ENCODE measurements at places on chromosomes 2 and 18. TPM values are rescaled to one million over a fixed set of nuclear protein-coding genes. Genes with fewer than 3 reads are reported as not detected.

The MC5R gene
- total RNA-seq, result not detected

The GALR1 gene
- total RNA-seq, result 0.28 TPM

The ACMSD gene
- not detected for total RNA-seq

The ALPG gene
- total RNA-seq, result not detected

GRCh38 chr2:233413559-233414272, 59.4 kb downstream of the DGKD start:
- no peaks in the 10 kb centered on the region for H3K36me3 ChIP-seq
- peak overlapping the region; percentile 26 for H3K4me3 ChIP-seq
- H3K4me1 ChIP-seq, result peaks cover 36% of the 10 kb centered on the region
- DNase-seq, result peak; percentile 59

DNA sequence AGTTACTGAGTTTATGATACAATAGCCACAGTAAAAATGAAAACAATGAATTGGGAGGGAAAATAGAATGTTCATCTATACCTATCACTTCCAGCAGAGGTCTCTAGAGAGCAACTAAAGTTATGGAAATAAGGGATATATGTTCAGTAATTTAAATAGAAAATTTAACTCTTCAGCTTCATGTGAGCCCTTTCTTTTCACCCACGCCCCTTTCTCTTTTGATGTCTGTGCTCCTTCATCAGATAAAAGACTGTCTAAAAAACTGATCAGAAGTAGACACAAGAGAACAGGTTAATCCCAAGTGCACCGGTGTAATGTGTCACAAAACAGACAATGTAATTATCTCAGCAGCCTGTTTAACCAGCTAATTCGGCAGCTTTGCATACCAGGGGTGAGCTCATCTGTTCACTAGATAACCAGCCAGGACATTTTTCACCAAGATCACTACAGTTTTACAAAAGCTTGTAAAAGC, 238.5 kb upstream of the ERBB4 start:
- DNase-seq, result no peak
- H3K4me1 ChIP-seq, result no peaks in the 10 kb centered on the region
- H3K36me3 ChIP-seq, result no peaks in the 10 kb centered on the region
- H3K27ac ChIP-seq, result no peak overlapping the region
- no peak overlapping the region for H3K4me3 ChIP-seq

DNA sequence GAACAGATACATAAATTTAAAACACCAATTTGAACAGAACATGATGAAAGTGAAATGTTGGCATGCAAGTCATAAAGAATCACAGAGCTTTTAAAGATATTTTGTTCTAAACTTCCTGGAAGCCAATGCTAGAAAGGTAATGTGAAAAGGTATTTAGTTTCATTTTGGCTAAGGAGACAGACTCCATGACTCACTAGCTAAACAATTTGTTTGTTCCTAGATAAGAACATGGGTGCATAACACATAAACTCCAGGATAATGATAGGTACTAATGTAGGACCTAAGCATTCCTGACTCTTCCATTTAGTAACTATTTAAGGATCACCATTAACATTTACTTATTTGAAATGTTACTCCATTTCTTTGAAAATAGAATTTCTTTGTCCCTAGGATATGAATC, 292.5 kb upstream of the CNTNAP5 start:
- no peak for DNase-seq
- no peaks in the 10 kb centered on the region for H3K27me3 ChIP-seq
- no peak overlapping the region for H3K27ac ChIP-seq
- H3K4me1 ChIP-seq, result no peaks in the 10 kb centered on the region
- no peak overlapping the region for H3K4me3 ChIP-seq

GRCh38 chr18:8468191-8468590, 141.0 kb upstream of the RAB12 start:
- no peaks in the 10 kb centered on the region for H3K27me3 ChIP-seq
- no peak for DNase-seq
- H3K4me3 ChIP-seq, result no peak overlapping the region
- no peaks in the 10 kb centered on the region for H3K36me3 ChIP-seq
- H3K27ac ChIP-seq, result no peak overlapping the region

DNA sequence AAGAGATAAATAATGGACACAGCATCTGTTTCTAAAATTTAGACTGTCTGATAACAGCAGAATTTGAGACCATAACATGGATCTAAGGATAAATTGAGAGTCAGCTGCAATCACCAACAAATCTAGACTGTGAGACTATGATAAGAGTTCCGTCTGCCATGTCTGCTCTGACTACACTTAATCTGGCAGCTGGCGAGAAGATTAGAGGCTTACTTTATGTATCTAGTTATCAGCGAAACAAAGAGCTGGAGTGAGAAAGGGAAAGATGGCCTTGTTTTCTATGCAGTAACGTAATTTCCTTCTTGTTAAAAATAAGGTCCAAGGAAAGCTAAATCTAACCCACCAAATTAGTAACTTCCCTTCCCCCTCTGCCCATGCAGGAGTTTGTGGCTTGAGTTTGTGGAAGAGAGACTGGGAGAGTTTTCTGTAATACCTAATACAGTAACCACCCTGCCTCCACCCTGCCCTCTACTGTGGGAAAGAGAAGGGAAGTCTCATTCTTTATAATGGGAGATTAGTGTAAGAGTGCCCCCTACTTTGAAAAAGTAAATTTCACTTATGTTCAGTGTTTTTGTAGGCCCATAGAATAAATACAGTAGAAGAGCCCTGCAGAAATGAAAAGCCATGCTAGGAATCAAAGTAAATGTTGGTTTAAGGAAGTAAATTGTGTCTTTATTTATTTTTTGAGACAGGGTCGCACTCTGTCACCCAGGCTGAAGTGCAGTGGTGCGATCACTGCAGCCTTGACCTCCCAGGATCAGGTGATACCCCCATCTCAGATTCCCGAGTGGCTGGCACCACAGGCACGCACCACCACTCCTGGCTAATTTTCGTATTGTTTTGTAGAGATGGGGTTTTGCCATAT, 27.5 kb downstream of the EML4 start:
- H3K36me3 ChIP-seq, result no peaks in the 10 kb centered on the region
- H3K27me3 ChIP-seq, result no peaks in the 10 kb centered on the region
- H3K4me3 ChIP-seq, result no peak overlapping the region
- no peak for DNase-seq

- H3K4me1 ChIP-seq, result peaks cover 16% of the 10 kb centered on the region
- no peaks in the 10 kb centered on the region for H3K27me3 ChIP-seq
- no peak for DNase-seq
- no peak overlapping the region for H3K4me3 ChIP-seq
Measured at GRCh38 chr2:102788885-102789260, 27.0 kb downstream of the TMEM182 start.

DNA sequence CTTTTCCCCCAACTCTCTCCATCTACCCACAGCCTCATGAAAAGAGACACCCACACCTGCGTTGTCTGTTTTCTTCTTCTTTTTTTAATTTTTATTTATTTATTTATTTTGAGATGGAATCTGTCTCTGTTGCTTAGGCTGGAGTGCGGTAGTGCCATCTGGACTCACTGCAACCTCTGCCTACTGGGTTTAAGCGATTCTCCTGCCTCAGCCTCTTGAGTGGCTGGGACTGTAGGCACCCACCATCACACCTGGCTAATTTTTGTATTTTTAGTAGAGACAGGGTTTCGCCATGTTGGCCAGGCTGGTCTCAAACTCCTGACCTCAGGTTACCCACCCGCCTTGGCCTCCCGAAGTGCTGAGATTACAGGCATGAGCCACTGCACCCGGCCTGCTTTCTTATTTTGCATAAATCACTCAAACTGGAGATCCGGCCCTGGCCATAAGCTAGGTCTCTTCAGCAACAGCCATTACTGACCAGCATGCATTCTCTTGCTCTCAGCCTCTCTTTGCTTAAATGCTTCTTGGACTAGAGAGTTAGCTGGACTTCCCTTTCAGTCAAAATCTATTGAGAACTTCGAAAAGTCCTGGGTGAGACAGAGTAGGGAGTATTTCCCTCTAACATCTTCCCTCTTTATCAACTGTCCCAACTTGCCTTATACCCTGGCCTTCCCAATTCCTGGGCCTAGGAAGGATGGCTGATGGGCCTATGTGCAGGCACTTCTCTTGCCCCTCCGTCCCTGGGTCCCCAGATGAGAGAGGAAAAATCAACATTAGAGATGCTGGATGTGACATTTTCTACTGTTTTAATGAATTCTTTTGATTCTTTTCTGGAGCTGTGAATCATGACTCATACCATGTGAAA, 27.3 kb downstream of the MYCN start:
- no peaks in the 10 kb centered on the region for H3K36me3 ChIP-seq
- H3K4me1 ChIP-seq, result no peaks in the 10 kb centered on the region
- DNase-seq, result no peak
- H3K27me3 ChIP-seq, result no peaks in the 10 kb centered on the region
- H3K4me3 ChIP-seq, result no peak overlapping the region

DNA sequence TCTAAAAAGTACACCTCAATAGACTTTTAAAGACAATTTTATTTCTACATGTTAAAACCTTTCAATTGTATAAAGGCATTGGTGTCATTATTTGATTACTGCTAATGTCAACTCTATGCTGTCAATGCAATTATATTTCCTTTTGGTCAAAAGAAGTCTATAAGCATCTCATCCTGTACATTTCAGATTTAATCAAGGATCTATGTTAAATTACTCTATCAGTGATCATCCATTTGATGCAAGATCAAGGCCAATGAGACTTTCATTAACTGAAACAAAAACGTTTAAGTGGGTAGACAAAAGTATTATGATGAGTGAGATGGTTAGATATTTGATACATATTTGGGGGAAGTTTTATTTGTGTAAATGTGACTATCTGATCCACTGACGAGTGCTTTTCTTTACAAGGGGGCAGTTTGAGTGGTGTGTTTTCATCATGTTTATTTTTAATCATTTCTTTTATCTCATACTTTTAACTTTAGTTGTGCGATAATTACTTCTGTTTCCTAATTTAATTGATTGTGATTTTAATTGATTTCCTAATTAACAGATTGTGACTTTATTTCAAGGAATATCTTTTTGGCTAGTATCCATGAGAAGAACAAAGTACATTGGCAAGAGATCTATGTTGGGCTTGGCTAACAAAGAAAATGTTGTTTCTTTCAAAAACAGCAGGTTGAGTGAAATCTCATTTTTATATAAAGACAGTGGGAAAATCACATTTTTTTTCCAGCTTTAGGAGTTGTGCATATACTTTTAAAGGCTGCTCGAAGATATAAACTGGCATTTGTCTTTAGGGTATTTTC, 1.1 kb downstream of the ARHGAP28 start:
- DNase-seq, result no peak
- H3K36me3 ChIP-seq, result no peaks in the 10 kb centered on the region
- H3K4me3 ChIP-seq, result no peak overlapping the region
- no peak overlapping the region for H3K27ac ChIP-seq
- H3K4me1 ChIP-seq, result no peaks in the 10 kb centered on the region

DNA sequence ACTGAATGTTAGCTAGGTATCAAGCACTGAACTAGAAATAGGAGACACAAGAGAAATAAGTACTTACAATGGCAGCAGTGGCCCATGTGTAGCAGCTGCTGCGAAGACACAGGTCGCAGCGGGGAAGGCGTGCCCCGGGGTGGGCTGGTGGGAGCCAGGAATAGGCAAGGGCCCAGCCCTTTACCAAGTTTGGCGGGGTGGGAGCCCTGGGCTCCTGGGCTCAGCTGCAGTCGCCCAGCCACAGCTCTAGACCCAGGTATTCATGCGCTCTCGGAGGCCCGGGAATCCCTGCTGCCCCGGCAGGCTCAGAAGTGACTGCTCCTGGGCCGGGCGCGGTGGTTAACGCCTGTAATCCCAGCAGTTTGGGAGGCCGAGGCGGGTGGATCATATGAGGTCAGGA, 1287.3 kb downstream of the CNTNAP5 start:
- H3K36me3 ChIP-seq, result no peaks in the 10 kb centered on the region
- H3K4me1 ChIP-seq, result no peaks in the 10 kb centered on the region
- H3K27me3 ChIP-seq, result no peaks in the 10 kb centered on the region
- no peak overlapping the region for H3K4me3 ChIP-seq

Data from thoracic aorta (tissue), 2 donors.